Trophoblast cell (in vitro differentiated cells and primary cell): ENCODE measurements at places on chromosomes 5 and 9.

DNA sequence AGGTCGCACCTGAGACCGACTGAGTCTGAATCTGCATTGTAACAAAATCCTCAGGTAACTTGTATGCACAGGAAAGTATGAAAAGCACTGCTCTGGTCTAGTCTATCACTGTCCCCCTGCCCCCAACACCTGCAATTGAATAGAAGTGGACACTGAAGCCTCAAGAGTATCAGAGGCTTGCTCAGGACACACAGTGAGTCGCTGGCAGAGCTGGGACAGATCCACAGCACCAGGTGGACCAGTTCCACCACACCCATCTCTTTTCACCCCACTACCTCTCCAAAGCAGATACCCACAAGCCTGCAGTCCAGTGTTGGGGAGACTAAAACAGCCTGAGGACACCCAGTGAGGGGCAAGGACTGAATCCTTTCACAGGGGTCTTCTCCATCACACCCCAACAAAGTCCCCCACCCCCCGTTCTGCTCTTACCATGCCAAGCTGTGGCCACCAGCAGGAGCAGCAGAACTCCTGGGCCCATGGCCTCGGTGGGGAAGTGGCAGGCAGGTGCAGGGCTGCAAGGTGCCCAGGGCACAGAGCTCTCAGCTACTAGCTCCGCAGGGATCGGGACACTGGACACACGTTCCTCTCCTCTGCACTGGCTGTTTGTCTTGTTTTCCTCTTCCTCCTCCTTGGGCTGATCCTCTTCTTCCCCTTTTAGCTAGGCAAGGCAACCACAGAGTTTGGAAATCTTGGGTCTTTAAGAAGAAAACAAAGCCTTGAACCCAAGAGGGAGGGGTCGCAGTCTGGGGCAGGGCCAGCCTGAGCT is at the start of gene CSF1R:
Gene CSF1R, minus strand, starts transcription at position 605 of the 766 bp plus-strand sequence. Its CDS starts 127 bp downstream, at position 478.
- no peak for DNase-seq

GRCh38 chr5:141686648-141687416 is 4.8 kb upstream of the ARAP3 start:
- DNase-seq, result no peak

DNA sequence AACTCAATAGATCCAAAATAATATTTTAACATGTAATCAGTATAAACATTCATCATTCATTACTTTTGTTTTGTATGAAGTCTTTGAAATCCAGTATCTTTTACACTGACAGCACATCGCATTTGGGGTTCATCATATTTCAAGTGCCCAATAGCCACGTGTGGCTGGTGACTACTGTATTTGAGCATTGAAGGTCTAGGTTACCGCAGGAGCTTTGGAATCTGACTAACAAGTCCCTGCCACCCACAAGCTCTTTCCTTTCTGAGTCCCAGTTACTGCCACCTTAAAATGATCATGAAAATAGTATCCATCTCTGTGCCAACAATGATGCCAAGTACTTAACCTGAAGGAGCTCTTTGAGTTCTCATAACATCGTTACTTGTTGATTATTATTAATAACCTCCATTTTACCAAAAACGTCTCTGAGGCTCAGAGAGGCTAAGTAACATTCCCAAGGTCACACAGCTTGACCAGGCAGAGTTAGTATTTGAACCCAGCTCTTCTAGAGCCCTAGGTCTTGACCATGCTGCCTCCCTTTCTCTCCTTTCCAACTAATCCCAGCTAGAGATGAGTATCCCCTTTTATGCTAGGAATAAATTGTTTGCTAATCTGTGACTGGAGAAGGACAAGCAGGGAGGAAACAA is 24.2 kb downstream of the ARHGEF37 start:
- DNase-seq, result no peak

DNA sequence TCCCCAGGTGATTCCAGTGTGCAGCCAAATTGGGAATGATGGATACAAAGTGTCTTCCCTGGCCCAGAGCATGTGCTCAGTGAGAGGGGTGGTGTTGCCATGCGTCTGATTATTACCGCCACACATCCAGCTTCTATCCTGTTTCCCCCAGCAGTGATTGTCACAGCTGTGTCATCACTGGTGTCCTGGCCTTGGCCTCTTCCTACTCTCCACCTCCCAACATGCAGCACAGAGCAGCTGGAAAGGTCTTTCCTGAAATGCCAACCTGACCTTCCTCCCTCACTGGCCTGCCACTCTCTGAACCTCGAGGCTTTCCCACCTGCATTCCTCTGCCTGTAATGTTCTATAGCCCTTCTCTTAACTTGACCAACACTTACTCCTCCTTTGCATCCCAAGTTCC is 60.0 kb downstream of the TMOD1 start:
- no peak for DNase-seq
